Retina (tissue), 1 donor: ENCODE measurements at places on chromosomes 6 and 20.

GRCh38 chr6:71727632-71728294, 158.6 kb upstream of the RIMS1 start:
- no peak for DNase-seq

DNA sequence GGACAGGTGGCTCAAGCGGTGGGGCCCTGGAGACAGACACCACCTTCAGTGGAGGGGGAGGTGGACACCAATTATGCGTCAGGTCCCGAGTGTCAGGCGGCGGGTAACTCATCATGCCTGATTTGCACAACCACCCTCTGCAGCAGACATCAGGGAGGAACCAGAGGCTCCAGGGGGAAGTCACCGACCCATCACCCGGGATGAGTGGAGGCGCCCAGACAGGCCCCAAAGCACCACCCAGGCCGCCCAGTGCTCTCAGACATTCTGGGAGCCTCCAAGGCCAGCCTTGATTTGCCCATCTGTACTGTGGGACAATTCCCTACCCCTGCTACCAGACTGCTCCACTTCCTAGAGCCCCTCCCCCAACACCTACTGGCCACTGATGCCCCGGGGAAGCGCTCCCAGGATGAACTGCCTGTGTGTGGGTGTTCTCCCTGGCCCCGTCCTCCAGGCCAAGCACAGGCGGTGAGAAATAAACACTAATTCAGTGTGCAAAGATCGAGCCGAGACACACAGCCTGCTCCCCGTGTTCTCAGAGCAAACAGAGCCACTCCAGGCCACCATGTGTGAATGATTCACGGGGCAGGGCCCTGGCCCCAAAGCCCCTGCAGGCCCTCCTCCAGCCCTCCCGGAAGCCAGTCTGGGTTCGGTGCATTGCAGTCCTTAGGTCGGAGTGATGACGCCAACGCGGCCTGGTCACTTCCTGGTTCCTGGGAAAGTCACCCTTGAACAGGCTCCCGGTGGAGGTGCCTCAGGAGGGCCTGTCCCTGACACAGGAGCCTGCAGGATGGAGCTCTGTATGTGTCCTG, 107.2 kb downstream of the ASXL1 start:
- DNase-seq = no peak

GRCh38 chr6:7505189-7505699, 36.2 kb upstream of the DSP start:
- peak; percentile 34 for DNase-seq

DNA sequence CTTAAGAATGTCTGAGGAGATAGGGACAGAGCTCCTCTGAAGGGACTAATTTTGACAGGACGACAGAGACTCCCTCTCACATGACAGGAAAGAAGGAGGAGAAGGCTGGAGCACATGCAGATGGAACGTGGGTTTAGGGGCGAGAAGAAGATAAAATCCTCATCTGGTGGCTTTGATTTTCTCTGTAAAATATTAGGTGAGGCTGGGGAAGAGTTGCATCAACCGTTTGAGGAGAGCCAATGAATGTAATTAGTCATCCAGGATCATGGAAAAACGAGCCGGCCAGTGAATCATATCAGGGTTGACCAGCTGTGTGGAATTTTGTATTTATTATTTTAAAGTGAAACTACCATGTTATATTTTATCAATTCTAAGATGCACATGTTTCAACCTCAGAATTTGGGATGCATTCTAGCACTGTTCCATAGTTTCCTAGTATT, 46.9 kb upstream of the ADGRF4 start:
- no peak for DNase-seq

- DNase-seq = peak; percentile 63
These were observed 485.4 kb upstream of the MANEA start for GRCh38 chr6:95091823-95092436.

DNA sequence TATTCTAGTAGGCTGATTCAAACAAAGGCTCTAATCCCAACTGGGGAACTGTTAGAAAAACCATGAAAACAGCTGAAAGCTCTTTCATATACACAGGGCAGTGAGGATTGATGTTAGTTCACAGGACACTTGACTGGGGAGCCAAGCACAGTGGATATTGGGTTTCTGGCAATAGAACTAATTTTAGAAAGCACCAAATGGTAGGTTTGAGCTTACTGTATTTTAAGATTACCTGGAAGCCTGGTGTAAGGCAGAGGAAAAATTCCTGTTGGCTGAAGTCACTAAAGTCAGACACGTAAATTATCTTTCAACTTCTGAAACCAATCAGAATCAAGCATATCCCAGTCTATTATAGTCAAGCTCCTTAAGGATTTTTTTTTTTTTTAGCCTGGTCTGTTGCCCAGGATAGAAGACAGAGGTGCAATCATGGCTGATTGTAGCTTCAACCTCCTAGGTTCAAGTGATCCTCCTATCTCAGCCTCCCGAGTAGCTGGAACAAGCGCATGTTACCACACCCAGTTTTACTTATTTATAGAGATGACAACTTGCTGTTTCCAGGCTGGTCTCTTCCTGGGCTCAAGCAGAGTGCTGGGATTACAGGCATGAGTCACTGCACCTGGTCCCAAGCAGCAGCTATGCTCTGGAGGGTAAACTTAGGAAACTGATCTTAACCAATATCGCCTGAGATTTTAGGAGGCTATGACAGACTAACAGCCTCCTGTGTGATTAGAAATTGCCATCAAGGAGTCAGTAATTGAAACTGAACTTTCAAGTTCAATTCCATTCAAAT, 32.5 kb upstream of the SYNCRIP start:
- DNase-seq = no peak

- no peak for DNase-seq
These were observed 205.6 kb downstream of the SYNDIG1 start for GRCh38 chr20:24674921-24675605.

DNA sequence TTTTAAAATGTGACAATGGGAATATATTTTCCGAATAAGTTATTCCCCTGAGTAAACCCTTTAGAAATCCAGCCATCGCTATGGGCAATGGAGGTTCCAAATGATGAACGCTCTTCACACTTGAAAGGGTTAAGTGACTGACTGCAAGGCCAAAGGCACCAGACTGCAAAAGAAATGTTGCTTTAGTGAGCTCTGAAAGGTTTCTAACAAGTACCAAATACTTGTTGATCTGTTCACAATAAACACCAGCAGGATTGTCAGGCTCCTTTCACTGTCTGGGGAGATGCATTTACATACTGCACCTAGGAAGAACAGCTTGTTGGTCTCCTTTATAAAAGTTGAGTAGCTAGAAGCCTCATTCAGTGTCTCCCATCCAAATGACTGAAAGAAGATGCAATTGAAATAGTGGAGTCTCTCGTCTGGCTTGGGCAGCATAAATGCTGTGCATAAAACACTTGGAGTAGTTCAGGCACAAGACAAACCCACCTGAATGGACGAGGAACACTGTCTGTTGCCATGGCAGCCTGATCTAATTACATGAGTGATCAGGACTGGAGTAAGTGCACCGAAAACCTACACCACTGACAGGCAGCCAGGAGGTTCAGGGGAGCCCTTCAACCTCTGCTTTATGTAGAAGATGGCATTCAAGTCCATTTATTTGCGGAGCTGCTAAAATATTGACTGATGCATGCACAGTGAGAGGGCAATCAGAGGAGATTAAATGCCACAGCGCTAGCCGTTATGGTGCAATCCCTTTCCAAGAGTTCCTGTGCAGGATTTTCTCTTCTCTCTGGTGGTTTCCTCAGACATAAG, 2.9 kb downstream of the ATXN1 start:
- peak; percentile 56 for DNase-seq

GRCh38 chr6:109045493-109045892, 49.2 kb downstream of the SESN1 start:
- DNase-seq = no peak

DNA sequence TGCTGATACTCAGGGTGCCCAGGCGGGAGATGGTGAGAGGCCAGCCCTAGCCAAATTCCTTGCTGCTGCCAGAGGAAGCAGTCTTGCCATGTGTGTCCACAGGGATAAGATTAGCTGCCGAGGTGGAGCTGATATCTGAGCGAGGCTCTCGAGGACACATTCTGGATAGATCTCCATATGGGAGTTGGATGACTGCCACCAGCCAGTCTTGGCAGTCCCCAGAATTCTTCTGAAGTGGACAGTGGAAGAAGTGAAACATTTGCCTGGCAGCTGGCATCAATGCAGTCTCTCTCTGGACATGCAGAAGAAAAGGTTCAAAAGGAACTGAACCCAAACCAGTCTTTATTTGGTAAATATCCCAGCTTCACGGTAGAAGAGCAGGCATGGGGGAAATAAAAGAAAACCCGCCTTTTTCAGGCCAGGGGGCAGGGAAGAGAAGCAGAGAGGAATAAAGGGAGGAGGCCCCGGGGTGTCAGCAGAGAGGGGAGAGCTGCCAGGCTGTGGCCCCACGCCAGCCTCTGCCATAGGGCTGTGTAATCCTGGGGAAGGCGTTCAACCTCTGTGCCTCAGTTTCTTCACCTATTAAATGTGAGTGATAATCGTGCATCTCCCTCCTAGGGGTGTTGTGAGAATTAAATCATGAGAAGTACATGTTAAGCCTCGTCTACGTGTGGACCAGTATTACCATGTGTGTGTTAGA, 3.7 kb upstream of the FUCA2 start:
- no peak for DNase-seq

- no peak for DNase-seq
These were observed 419.5 kb downstream of the CD83 start for GRCh38 chr6:14537030-14537429.

GRCh38 chr6:121297694-121298093, 36.6 kb downstream of the TBC1D32 start:
- no peak for DNase-seq
